AG08395 (cell line): ENCODE measurements at places on chromosomes 1 and 21.
A peak's percentile ranks its signal among the peaks of the same experiment; 100 is the strongest.

DNA sequence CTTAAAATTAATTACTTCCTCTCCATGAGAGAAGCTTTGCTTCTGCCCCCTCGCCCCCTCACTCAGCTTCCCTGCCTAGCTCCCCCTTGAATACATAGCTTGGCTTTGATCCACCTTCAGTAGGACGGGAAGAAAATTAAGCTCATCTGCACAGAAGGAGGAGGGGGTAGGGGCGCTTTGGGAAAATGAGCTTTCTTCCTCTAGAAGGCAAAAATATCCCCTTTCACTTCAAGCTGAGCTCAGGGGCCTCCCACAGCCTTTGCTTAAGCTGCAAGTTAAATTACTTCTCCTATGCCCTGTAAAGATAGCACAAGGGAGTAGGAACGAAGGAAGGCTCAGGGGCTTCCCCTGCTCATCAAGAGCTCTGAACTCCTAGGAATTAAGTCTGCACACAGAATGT lies 65.2 kb upstream of the GOLT1A start:
- DNase-seq: no peak

DNA sequence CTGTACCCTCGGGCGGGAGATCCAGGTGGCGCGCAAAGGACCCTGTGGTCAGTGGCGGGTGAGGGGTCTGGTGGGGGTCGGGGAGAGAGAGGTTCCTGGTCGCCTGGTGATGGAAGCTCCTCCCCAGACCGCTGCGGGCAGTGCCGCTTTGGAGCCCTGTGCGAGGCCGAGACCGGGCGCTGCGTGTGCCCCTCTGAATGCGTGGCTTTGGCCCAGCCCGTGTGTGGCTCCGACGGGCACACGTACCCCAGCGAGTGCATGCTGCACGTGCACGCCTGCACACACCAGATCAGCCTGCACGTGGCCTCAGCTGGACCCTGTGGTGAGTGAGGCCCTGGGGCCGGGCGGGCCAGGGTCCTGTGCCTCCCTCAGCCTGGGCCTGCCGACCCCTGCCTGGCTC lies 23.5 kb downstream of the AGRN start:
- no peak for DNase-seq

DNA sequence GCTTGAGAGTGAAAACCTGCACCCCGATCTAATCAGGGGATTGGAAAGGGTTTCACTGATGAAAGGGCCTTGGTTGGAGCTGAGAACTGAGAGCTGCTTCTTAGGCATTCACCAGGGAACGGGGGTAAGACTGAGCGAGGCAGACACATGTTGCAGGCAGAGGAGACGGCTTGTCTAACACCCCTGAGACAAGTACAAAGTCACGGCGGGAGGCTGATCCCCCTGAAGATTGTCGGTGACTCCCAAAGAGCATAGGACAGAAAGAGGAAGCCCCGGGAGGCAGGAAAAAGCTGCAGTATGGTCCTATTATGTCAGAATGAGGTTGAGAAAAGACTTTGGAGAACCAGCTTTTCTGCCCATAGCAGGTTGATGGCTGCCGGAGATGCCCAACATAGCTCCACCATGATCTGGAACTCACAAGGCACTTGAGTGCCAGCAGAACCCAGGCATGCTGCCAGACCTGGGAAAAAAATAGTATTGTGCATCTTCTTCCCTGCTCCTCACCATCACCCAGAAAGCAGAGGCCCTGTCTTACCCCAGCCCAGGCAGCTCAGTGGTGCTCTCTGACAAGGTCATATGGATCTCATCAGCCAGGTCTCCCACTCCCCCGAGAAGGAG lies 463.9 kb upstream of the PROX1 start:
- no peak for DNase-seq

DNA sequence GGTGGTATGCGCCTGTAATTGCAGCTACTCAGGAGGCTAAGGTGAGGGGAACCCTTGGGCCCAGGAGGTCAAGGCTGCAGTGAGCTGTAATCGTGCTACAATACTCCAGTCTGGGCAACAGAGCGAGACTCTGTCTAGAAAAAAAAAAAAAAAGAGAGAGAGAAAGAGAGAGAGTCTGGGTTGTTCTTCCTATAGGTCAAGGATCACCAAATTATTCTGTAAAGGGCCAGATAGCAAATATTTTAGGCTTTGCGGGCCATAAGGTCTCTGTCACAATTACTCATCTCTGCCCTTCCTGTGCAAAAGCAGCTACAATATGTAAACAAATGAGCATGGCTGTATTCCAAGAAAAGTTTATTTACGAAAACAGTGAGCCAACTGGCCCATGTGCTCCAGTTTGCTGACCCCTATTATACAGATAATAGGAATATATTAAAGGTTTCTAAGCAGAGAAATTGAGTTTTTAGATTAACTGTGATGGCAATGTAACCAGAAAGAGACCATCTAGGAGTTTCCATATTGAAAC lies 2.1 kb downstream of the SASS6 start:
- DNase-seq: no peak

- DNase-seq: peak; percentile 36
These were observed 2.0 kb downstream of the ADAMTSL4 start for GRCh38 chr1:150551051-150551783.

GRCh38 chr1:214638997-214639396 lies 36.0 kb downstream of the CENPF start:
- DNase-seq: no peak

DNA sequence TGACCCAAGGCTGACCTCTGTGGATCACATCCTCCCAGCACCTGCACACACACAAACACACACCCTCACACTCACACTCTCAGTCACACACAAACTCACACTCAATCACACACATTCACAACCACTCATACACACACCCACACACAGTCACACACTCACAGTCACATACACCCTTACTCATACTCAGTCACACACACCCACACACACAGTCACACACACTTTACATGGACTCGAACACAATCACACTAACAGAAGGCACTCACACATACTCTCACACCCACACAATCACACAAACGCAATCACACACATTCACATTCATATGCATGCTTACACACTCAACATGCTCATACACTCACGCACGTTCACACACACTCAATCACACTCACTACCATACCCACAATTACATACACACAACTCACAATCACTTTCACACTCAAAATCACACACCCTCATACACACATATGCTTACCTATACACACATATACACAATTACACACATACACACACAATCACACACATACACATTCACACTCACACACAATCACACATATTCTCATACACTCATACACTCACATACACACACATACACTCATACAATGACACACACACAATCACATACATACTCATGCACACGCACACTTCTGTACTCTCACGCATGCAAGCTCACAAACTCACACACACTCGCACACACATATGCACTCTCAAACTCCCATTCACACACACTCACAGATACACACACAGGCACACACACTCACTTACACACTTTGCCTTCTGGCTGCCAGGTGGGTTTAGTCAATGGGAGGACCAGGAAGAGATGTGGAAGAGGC lies 6.1 kb downstream of the MEGF6 start:
- no peak for DNase-seq

GRCh38 chr1:12504601-12505000 lies 113.4 kb downstream of the DHRS3 start:
- DNase-seq: no peak

DNA sequence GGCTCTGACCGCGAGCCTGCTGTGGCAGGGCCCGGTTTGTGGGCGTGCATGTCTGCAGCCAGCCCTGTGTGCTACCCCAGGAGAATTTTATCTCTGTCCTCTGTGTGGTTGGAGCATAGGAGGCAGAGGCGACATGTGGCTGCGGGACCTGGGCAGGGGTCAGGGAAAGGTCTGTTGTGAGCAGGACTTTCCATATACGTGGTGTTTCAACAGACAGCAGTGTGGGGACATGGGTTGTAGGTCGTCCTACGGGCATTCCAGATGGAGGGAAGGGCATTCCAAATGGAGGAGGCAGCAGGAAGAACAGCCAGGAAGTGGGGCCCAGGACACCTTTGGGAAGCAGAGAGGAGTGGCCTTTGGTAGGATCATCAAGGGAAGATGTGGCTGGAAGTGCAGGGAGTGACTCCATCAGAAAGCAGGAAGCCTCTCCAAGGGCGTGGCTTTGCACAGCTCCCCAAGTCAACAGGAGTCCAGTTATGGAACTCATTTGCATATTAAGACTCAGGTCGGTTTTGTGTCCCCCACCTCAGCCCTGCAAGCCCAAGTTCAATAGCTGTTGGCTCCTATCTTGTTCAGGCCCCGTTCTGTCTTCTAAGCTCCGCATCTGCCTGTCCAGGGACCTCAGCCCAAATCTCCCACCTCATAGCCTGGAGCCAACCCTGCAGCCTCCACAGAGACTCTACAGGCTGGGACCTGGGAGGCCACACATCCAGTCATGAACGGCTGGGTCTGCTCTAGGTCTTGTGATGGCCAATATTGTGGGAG lies 309.1 kb downstream of the MATN1 start:
- DNase-seq: no peak

GRCh38 chr1:71233645-71234044 lies 152.8 kb upstream of the ZRANB2 start:
- no peak for DNase-seq

GRCh38 chr1:32028746-32029145 lies 15.1 kb downstream of the KHDRBS1 start:
- no peak for DNase-seq

DNA sequence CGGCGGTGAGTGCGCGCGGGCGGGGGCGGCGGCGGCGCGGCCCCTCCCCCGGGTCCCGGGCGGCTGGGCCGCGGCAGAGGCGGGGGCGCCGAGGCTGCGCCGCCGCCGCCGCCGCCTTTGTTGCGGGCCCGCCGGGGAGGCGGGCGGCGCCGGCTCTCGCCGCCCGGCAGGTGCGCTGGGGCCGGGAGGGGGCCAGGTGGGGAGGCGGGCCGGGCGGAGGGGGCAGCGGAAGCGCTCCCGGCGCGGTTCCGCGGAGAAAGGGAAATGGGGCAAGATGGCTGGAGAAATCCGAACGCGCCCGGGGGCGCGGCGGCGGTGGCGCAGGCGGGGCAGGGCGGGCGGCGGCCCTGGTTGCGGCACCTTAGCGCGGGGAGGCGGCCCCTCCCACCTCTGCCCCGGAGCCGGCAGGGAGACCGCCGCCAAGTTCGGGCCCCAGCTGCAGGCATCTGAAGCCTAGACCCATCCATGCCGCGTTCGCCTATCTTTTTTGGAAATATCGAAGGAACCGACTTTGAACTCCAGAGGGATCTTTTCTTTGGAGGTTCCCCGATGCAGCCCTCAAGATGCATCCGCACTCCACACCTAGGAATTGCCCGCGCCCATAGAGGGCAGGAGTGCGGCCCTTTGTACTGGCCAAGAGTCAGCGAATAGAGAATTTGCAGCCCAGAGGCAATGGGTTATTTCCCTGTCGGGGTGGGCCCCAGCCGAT lies 479 bp downstream of the POGK start:
- DNase-seq: peak; percentile 44

DNA sequence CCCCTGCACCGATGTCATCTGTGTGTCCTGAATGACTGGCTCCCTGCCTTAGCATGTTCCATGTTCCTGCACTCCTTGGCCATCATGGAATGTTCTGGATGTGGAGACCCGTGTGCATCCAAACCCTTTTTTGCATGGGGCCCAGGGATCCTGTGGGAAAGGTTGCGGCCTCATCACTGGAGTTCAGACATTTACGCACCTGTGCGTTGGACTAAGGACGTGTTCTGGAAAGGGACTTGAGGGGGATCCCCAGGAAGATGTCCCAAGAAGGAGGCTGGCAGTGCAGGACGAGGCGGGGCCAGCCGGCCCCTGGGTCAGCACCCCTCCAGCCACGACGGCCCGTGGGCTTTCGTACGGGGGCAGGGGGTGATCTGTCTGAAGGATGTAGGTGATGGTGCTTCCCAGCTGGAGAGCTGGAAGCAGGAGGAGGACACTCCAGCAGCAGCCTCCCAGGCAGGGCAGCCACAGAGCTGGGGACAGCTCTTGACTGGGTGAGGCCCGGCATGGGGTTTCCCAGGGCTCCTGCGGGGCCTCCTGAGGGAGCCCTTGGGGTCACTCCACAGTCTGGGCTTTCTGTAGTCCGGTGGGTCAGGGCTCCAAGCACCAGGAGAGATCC lies 67.2 kb downstream of the SCCPDH start:
- no peak for DNase-seq

GRCh38 chr1:172640111-172640510 lies 18.8 kb upstream of the FASLG start:
- DNase-seq: no peak

GRCh38 chr1:169115891-169116585 lies 9.5 kb downstream of the ATP1B1 start:
- no peak for DNase-seq

- peak; percentile 84 for DNase-seq
These were observed 126.0 kb upstream of the TMEM51 start for GRCh38 chr1:15027515-15027986.

DNA sequence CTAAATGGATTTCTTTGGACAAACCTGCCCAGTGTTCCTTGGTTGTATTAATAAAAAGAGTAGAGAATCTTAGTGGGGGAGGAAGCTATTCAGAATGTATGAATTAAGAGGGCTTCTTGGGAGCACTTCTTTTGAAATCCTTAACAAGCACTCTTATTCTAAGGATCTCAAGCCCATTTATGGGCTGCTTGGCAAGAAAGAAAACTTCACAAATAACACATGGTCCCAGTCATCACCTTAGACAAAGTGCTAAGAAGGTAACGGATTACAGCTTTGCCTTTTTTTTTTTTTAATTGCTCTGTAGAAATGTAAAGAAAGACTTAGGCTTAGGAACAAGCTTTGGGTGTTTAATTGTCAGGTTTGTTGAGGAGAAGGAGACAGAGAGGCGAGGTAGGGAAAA lies 76.6 kb upstream of the IPO9 start:
- no peak for DNase-seq

- DNase-seq: peak; percentile 11
These were observed 3.9 kb downstream of the PSMB2 start for GRCh38 chr1:35637401-35637809.

DNA sequence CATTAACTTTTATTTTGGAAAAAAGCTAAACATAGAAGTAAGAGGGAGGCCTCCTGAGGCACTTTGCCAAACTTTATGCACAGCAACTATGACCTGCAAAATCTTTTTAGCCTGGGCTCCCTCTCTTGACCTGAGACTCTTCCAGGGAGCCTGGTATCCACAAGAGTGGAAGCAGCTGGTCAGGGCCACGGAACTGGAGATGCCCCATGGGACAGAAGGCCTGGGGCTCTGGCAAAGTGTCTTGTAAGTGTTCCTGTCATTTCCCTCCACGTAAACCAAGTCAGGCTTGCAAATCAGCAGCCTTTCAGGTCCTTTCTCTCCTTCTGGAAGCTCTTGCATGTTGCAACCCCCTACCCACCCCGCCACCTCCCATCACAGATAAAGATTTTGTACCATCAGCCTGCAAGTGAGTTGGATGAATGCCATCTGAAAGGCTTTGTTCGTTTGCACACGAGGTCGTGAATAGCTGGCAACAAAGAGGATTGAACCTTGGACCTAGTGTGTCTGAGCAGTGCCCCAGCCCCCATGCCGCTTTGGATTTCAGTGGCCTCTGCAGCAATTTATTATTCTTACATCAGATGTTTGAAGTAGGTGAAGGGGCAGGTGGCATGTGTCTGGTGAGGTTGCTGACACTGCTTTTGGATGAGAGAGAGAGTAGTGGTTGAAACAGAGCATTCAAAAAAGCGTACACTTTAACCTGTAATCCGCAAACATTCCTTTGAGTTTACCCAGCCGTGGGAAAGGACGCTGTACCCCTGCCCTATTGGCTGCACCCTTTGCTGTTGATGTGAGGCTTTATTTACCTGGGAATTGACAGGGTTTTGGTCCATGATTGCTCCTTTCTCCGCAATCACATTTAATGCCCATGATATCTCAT lies 91.6 kb downstream of the GALNT2 start:
- no peak for DNase-seq

- DNase-seq: no peak
These were observed 84.1 kb upstream of the COX20 start for GRCh38 chr1:244751271-244751895.
